IMR-90 (cell line): ENCODE measurements at places on chromosomes 4 and X. TPM values are rescaled to one million over a fixed set of nuclear protein-coding genes. Genes with fewer than 3 reads are reported as not detected.

DNA sequence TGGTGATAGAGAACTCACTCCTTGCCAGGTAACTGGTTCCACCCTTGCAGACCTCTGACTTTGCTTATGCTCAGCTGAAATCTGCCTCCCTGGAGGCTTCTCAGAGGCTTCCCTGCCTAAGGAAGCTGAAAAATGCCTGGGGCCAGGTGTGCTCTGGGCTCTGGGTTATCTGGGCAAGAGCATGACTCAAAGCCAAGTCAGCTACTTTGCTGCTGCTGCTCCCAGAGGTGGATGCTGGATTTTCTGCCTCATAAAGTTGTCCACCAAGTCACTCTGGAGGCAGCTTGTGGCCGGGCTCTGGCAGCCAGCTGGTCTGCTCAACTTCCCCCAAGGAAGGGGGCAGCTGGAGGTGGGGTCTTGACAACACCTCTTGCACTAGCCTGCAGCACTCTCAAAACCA lies 132.7 kb downstream of the PJA1 start:
- peak; percentile 15 for DNase-seq

DNA sequence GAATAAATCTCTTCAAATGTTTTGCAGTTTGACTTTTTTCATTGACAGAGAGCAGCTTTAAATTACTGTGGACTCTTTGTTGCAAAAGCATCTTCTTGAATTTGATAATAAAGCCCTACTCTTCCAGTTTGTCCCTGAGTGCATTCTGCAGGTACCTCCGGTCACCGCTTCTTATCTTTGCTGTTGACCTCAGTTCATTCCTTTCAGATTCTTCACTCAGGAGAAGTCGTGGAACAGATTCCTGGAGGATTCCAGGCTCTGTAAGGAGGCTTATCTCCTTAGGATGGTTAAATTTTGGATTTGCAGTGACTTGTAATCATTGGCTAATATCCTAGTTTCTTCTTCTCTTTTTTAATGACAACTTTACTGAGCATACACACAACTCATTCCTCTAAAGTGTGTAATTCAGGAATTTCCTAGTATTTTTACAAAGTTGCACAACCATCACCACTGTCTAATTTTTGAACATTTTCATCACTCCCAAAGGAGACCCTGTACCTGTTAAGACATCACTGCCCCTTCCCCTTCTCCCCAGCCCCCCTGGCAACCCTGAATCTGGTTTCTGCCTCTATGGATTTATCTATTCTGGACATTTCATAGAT lies 22.0 kb downstream of the TBL1X start:
- no peak for DNase-seq

- DNase-seq, result peak; percentile 67
Observed at GRCh38 chrX:40104630-40104984, 6.8 kb upstream of the BCOR start.

DNA sequence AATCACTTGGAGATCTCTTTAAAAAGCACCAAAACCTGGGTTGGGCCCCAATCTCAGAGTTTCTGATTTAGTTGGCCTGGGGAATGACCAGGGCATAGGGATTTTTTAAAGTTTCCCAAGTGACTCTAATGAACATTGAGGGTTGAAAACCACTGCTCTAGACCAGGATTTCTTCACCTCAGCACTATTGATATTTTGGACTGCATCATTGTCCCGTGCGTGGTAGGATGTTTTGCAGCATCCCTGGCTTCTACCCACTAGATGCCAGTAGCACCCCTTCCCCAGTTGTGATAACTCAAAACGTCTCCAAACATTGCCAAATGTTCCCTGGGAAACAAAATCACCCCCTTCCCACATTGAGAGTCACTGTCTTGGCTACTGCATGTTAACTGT lies 61.8 kb downstream of the ATXN3L start:
- no peak for DNase-seq

DNA sequence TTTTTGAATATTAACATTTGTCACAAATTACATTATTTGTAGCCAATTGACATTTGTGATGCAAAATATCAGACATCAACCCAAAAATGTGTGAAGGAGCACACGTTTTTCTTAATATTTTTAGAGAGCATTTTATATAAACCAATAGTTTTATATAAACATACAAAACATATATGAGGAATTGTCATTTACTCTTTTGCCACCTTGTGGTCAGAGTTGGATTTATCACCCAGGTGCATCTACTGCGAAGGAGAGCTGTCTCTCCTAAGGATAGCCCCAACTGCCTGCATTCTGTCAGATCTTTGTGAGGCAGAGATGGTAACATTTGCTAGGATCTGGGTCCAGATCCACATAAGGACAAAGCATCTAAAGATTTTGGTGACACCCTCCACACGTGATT lies 2.5 kb upstream of the USP27X start:
- DNase-seq, result peak; percentile 23

DNA sequence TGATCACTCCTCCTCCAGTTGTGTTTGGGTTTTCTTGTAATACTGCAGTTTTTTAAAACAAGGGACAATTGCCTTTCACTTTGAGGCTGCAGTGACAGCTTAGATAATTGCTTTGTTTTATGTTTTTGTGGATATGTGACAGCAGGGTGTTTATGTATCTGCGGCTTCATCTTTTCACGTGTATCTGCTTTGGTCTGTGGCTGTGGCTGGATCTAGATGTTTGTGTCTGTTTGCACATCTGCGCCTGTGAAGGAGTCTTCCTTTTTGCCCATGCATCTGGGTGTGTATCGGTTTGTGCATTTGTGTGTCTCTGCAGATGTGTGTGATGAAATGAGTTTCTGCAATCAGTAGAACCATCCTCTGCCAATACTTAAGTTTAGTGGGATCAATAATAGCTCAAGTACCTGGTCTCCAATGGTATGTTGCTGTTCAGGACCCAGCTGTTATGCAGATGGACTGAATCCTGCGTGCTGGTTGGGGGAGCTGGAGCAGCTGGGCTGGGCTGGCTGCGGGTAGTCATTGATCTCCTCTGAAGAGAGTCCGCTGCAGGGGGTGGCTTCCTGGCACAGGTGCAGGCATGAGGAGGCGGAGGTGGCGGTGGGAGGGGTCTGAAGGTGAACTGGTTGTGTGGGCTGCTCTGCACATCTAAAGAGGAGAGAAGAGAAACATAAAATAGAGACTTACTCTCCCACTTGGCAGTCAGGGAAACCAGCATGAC lies 390.3 kb downstream of the SH2D1A start:
- DNase-seq, result no peak

DNA sequence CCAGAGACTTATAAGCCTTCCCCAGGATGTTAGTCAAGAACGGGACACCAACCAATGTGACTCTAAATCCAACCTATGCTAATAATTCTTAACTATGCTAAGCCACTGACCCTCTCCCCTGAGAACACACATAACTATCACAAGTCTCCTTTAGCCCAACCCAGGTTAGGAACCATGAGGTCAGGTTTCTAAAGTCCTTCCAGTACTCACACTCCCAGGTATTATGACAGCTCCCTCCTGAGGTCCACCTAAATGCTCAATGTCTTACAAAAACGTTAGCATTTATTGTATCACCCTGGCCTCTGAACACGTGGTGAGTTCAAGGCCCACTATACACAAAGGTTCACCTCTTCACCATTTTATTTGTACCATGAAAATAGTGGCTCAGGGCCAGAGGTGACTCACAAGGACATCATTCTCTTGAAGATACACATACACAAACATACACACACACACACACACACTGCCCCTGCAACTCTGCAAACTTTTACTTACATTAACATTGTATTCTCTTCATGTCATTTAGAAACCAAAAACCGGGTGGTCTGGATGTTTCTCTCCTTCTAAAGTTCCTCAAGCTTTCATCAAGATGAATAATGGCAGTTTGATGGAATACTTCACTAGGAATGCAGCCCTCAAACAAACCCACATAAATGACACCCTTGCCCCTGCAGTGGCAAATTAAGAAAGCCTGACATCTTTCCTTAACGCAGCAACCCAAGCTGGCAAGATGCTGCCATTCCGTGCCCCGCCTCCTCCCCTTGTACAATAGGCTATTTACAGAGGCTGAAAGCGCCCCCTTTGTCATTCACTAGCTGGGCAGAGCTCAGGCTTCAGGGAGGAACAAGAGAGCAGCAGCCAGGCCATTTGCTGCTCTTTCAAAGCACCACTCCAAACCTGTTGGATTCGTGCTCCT lies 17.7 kb downstream of the ACSL1 start:
- peak; percentile 91 for DNase-seq

BTC gene
- not detected in 2 replicates for total RNA-seq

TCP11X2 gene
- not detected in 2 replicates for total RNA-seq
